Brain (organoid and tissue), 16 donors: ENCODE measurements at places on chromosomes 4 and X. TPM values are rescaled to one million over a fixed set of nuclear protein-coding genes. Genes with fewer than 3 reads are reported as not detected.

The EXOC1L gene
- polyA plus RNA-seq, result not detected

The PLXNA3 gene
- 77.4 TPM for polyA plus RNA-seq

The PPEF1 gene
- 0.27 TPM for polyA plus RNA-seq

The RAB40AL gene
- polyA plus RNA-seq, result not detected
